ENCODE measurements at places on chromosomes 4 and X.

- no peak for DNase-seq
Observed at GRCh38 chr4:32147446-32148085, 1427.4 kb downstream of the PCDH7 start.

DNA sequence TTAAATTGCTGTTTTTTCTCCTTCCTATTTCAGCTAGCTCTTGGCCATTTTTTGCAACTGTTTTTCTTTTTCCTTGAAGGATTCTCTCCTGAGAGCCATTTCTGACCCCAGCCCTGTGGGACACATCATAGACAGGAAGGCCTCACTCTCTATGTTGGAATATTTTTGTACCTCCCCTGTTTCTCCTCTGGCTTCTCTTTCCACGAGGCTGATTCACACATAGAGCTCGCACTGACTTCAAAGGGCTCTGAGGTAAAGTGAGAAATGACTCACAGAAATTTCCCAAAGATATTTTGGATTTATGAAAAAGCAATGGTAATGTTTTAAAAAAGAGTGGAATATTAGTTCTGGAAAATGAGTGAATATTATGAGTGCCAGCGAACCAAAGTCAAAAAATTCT, 181.7 kb upstream of the IGFBP7 start:
- DNase-seq = no peak

- DNase-seq = no peak
Observed at GRCh38 chr4:132955146-132955545, 193.9 kb upstream of the PCDH10 start.

DNA sequence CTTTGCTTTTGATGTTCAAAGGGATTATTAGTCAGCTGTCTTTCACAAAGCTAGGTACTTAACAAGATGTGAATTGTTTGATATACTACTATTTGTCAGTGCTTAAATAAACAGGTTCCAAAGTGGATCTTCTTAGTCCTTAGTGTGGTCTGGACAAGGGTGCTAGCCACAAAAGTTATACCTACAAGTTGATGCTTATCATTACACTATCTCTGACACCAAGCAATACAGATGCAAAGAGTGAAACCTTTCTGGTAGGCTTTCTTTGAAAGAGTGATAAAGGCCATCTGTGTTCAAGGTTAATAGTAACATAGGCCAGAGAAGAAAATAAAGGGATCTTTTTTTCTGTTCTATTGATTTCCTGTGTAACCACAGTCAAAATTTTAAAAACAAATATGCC, 12.2 kb upstream of the RBPJ start:
- DNase-seq = no peak

DNA sequence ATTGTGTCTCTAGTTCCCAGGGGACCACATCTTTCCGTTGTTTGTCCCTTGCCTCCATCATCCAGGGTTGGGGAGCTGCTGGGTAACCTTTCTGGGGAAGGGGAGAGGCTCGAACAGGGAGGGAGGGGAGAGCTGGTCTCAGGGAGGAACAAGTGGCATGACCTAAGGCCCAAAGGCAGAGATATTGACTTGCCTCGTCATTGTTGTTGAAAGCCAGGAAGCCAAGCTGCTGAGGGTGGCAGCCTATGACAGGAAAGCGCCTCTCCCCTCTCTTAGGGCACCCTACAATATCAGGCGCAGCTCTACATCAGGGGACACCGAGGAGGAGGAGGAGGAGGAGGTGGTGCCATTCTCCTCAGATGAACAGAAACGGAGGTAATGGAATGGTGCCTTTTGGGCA, 20.8 kb downstream of the ZNF185 start:
- DNase-seq = no peak
